ENCODE measurements at places on chromosomes 4 and X.

- no peak for DNase-seq
Measured at GRCh38 chr4:120853161-120853935, 69.2 kb downstream of the PRDM5 start.

DNA sequence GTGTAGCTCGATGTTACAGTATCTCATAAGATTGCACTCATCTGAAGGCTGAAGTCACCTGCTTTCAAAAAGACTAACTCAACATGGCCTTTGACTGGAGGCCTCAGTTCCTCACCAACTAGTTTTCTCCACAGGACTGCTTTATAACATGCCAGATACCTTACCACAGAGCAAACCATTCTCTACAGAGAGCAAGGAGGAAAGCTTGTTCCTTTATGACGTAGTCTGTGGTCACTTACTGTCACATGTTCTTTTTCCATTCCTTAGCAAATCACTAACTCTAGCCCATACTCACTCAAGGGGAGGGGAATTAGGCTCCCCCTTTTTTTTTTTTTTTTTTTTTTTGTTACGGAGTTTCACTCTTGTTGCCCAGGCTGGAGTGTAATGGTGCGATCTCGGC lies 3.2 kb downstream of the THAP9 start:
- DNase-seq: no peak

DNA sequence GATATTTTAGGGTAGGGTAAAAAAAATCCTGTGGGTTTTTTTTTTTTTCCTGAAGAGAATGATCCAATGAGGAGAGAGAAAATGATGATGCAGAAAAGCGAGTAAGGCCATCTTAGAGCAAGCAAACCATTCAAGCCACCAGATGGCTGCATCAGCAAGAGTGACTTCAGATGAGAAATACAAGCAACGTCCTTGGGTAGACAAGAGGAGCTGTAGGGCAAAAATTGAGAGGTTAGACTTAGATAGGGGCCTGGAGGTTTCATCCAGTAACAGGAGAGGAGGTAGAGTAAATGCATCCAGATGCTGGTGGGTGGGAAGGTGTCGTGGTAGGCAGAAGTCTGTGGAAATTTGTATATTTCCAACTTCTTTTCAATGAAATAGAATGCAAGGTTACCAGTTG lies 14.6 kb downstream of the FTHL17 start:
- DNase-seq: no peak

DNA sequence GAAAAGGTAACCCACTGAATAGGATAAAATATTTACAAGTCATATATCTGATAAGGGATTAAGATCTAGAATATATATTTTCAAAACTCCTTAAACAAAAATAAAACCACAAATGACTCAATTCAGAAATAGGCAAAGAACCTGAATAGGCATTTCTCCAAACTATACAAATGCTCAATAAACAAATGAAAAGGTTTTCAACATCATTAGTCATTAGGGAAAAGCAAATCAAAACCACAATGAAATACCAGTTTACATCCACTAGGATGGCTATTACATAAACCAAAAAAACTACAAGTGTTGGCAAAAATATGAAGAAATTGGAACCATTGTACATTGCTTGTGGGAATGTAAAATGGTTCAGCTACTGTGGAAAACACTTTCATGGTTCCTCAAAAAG lies 167.0 kb upstream of the GALNT7 start:
- no peak for DNase-seq

- DNase-seq: no peak
Measured at GRCh38 chr4:128596853-128597252, 212.6 kb upstream of the JADE1 start.

DNA sequence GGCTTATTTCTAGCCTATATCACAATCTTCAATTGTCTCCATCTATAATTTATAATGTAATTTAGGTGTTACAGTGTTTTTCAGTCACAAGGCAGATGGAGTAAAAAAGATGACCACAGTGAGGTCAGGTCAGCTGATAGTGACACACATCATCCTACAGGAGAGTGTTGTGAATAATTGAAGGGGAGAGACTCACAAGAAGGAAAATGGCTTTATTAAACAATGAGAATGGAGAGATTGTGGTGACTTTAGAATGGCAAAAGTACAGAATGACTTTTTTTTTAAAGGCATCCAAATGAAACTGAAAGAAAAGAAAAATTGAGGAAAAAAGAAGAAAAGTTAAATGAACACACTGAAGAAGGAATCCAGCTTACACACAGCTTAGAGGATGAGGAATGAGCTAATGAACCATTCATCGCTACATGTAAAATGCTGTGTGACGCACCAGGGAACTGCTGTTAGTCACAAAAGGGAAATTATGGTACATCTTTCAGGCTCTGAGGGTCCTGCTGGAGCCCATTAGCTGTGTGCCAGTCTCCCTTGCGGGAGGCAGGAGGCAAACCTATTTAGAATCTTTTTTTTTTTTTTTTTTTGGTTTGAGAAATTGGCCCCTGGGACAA lies 56.6 kb downstream of the SPRY1 start:
- no peak for DNase-seq

- no peak for DNase-seq
Measured at GRCh38 chr4:166987026-166987425, 247.3 kb downstream of the SPOCK3 start.

DNA sequence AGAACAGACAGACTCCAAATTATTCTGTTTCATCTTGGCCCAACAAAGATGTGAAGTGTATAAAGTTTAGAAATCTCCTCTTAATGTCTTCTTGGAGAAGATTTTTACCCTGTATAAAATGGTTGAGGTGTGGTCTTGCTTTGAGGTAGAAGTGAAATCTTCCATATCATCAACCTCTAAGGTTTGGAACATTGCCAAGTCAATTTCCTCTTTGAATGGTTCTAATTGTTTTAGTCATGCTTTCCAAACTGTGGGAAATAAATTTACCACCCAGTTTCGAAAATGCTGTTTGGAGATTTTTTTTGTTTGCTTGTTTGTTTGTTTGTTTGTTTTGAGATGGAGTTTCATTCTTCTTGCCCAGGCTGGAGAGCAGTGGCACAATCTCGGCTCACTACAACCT lies 174.1 kb upstream of the ADAMTS3 start:
- DNase-seq: no peak

- no peak for DNase-seq
Measured at GRCh38 chr4:966266-967112, 6.9 kb downstream of the DGKQ start.

- DNase-seq: peak; percentile 45
Measured at GRCh38 chrX:13778916-13779315, 38.0 kb downstream of the GPM6B start.

DNA sequence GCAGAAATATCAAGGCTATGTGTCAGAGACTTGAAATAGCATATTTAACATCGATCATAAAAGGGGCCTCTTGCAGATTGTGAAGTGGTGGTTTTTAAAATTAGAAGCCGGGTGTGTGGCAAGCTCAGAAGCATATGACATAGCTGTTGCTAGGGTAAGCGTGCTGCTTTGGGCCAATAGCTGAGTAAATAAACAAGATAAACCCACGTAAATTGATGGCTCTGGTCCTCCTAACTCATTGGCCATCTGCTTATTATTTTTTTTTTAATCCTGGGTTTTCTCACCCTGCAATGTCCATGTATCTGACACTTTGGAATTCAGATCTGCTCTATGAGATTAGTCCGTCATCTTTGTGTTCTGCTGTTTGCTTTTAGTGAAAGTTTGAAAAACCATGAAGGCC lies 32.6 kb upstream of the STOX2 start:
- DNase-seq: peak; percentile 75

DNA sequence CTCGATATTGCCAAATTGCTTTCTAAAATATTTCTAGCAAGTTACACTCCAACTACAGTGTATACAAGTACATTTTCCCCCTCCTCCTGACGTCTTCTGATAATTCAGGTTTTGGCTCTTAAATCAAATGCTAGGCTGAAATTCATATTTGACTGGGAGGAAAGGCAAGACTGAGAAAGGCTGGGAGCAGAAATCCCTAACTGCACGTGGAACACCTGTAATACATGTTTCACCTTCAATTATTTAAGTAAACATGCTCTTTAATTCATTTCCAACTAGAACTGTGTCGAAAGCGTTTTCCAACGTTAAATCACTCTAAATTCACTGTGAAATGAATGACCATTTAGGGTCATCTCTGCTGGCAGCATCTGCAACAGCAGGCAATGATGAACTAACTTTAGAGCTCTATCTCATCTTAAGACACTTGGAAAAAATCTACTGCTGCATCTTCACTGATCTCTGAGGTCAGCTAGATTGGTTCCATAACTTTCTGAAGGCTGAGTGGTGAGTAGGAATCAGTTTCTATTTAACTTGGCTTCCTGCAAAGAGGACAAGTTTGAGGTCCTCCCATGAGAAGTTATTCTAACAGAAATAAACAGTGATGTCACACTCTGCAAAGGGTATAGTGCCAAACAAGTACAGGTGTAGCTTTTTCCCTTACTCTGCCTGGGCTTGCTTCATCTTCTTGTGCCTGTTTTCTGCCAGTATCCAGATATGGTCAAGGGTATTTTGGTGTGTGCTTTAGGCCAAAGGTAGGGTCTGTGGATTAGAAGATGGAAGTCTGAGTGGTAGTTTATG lies 144.3 kb upstream of the PAK3 start:
- no peak for DNase-seq

DNA sequence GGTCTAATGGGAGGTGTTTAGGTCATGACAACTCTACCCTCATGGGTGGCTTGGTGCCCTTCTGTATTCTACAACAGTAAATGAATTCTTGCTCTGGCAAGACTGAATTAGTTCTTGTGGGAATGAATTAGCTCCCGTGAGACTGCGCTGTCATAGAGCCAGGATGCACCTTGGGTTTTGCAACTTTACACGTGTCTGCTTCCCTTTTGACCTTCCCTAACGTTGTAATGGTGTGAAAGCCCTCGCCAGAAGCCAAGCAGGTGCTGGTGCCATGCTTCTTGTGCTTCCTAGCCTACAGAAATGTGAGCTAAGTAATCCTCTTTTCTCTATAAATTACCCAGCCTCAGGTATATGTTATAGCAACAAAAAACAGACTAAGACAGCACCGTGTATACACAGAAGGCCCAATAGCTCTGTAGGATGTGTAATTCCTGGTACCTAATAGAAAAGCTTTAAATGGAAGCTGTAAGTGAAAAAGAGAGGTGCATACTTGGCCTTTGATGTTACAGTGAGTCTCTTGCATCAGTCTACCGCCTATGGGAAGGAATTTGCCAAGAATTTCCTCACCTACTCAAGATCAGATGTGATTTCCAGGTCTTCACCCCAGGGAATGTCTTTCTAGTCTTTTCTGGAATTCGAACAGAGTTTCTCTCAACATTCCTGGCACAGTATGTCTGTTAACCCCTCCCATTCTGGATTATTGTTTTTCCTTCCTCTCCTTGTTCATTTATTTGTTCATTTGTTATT lies 3.2 kb upstream of the ENPEP start:
- DNase-seq: no peak

DNA sequence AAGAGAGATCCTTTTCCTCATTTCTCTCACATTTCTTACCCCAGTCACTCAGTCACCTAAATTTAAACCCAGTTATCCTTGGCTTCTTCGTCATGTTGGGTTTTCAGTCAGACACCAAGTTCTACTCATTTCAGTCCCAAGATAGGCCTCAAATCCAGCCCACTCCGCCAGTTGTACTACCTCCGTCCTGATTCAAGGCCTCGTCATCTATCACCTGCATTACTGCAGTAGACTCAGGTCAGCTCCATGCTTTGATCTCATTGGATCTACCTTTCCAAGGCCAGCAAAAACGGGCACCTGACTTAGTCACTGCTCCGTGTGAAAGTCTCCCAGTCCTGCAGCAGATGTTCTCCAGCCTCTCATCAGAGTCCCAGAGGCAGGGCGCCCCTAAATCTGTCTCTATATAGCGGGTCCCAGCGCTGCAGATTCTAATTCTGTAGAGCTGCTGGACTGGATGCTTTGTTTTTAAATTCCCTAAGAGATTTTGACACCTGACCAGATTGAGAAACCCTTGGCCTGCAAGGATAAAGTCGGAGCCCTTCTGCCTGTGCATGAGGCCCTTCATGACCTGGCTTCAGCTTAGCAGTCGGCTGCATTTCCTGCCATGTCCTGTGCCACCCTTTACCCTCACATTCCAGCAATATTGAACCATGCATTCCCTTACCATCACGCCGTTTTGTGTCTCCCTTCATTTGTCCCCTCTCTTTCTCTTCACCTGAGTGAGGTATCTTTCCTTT lies 53.7 kb downstream of the ZFX start:
- no peak for DNase-seq

DNA sequence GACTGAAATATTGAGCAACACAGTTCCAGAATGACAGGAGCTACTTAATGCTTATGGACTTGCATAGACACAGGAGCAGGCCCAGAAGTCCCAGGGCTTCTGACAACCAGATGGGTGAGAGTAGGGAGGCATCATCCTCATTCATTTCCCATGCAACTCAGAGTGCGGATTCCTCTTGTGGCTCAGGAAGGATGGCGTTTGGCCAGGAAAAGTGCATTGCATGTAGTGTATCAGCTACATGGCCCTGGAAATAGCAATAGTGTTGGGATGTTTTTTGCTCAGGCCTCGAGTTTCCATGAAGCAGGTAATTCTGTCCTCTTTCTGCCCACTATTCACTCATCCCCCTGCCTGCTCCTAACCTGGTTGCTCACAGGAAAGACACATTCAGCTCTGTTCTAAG lies 136.6 kb downstream of the PDGFRA start:
- DNase-seq: no peak

GRCh38 chr4:182530451-182530850 lies 287.2 kb downstream of the TENM3 start:
- no peak for DNase-seq

- no peak for DNase-seq
Measured at GRCh38 chr4:15890246-15890829, 48.2 kb downstream of the FGFBP1 start.

DNA sequence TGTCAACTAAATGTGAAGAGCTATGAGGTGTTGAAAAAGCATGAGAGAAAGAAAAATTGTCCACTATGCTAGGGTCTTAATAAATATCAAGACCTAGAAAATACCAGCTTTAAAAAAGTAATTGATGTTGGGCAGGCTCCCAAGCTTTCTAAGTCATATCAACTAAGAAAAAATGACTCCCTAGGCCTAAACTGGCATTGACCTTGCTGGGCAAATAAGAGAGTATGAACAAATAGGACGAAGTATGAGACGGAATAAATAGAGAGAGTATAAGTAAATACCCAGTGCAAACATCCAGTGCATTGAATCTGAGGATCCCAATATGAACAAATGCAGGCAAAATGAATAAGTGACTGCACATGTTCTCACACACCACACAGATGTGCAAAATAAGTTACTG lies 3.2 kb downstream of the KDR start:
- DNase-seq: peak; percentile 24

DNA sequence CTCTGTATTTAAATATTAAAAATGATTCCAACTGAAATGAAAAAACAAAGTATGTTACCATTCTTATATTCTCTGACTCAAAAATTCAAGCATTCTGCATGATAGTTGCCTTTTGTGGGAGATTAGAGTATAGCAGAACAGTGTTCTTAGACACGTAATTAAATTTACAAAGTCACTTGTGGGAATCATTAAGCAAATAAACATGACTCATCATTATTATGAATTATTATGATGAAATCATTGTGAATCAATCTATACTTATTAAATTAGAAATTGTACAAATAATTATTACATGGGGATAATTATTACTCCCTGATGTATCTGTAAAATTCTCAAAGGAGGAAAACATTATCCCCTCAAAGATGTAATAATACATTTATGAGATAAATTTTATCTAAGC lies 358.9 kb upstream of the FSTL5 start:
- no peak for DNase-seq
